K562 (cell line): ENCODE measurements at places on chromosomes 2 and 18. TPM values are rescaled to one million over a fixed set of nuclear protein-coding genes. Genes with fewer than 3 reads are reported as not detected.

DNA sequence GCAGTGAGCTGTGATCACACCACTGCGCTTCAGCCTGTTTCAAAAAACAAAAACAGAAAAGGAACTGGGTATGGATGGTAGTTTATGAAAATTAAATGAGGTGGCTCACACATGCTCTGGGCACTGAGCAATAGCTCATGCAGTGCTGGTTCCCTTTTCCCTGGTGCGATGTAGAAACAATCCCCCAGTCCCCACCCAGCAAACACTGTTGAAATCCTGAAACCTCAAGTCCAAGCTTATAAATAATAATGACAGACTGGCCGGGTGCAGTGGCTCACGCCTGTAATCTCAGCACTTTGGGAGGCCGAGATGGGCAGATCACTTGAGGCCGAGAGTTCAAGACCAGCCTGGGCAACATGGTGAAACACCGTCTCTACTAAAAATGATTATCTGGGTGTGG is 55.4 kb upstream of the SMAD2 start:
- no peak for DNase-seq

- DNase-seq = no peak
These were observed 219.6 kb downstream of the RND3 start for GRCh38 chr2:150267651-150268415.

The MFSD2B gene
- 10.4 and 10.9 TPM in 2 replicates for total RNA-seq

DNA sequence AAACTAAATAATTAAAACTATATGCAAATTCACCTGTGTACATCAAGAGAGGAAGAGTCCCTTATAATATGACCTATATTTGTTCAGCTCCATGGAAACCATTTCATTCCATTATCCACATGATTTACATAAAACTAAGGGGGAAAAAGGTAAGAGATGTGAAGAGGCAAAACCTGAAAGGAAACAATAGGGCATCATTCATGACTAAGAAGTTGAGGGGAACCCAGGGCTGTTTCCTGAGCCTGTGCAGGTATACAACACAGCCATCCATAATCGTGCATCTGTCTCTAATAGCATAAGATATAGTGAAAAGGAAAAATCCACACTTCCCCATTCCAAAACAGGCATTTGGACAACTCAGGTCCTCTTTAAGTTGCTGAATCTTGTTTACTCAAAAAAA is 151.3 kb downstream of the NR4A2 start:
- no peak for DNase-seq
